ENCODE measurements at places on chromosomes 1 and 21.
A peak's percentile ranks its signal among the peaks of the same experiment; 100 is the strongest.

DNA sequence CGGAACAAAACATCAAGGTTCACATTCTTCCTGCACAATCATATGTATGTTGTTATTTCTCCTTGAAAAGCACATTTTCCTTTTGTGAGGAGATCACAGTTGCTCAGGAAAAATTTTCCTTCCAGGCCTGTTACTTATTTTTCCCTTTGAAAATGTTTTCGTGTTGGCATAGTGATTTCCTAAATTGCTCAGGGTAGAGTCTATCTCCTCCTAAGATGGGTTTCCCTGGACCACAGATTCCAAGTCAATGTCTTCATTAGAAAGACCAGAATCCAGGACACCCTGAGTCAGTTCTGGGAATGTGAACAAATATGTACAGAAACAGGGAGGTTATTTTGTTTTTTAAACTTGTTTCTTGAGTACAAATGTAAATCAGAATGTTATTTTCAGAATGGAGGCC, 94.3 kb upstream of the C1orf105 start:
- DNase-seq = no peak

- DNase-seq = no peak
These were observed 48.6 kb upstream of the ATF3 start for GRCh38 chr1:212559929-212560328.

GRCh38 chr1:12161324-12161661, 5.5 kb upstream of the TNFRSF1B start:
- no peak for DNase-seq

- DNase-seq = no peak
These were observed 29.3 kb upstream of the COL6A2 start for GRCh38 chr21:46068516-46069079.

DNA sequence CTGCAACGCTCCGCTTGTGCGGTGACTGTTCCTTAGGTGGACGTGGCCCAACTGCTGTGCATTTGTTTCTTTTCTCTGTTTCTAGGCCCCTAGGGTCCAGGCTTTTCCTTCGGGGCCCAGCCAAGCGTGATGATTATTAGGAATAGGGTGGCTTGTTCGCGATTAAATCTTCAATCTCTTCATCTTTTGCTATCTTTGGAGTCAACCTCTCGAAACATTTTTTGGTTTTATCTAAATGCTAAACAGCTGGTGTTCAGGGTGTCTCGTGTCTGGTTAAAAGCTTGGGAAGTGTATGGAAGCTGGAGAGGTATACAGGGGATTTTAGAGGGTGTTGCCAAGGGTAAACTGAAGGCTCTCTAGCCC, 844 bp upstream of the PLD5 start:
- DNase-seq = no peak

GRCh38 chr1:18200136-18200717, 92.6 kb downstream of the IGSF21 start:
- DNase-seq = no peak

- peak; percentile 69 for DNase-seq
These were observed 29.7 kb upstream of the KIRREL1 start for GRCh38 chr1:157963713-157964112.

DNA sequence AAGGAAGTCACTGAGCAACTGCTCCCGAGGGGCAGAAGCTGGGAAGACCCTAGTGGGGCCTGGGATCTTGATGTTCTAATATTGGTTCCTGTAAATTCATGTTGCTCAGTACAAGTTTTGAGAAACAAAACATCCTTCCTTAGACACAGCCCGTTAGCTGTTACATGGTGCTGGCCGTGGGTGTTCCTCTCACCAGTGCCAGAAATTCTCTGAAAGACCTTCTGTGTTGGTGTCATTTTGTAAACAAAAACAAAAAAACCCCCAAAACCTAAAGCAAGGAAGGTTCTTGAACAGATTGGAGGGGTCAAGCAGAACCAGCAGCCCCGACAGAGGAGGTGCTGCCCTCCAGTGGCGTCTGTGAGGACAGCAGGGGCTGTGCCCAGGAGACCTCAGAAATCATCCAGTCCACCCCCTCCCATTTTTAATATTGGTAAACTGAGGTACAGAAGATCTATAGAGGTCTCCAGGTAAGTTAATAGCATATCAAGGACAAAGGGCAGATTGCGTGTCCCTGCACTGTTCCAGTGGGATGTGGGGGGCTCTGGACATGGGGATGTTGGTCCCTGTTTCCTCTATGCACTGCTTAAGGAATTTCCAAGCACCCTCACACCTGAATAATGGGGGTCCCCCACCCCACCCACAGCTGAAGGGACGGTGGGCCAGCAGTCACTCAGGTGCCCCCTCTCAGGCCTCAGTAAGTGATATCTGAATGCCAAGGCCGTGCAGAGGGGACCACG, 38.2 kb downstream of the SLC2A7 start:
- DNase-seq = peak; percentile 80

GRCh38 chr1:89706700-89707012, 73.7 kb downstream of the LRRC8C start:
- DNase-seq = no peak

DNA sequence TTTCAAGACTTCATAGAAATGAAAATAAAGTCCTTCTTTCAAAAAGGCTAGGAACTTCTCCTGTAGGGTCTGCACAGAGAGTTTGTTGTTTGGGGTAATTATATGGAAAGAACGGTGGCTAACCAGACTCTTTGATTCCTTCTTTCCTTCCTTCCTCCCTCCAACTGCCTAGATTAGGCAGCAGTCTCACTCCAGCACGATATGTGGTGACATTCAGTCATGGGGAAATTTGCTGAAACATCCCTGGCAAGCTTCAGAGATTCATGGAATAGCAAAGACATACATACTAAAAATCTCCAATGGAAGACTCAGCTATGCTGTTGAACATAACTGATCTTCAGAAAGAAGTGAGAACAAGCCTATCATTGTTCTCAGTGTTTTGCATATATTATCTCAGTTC, 4.3 kb downstream of the NTMT2 start:
- no peak for DNase-seq

DNA sequence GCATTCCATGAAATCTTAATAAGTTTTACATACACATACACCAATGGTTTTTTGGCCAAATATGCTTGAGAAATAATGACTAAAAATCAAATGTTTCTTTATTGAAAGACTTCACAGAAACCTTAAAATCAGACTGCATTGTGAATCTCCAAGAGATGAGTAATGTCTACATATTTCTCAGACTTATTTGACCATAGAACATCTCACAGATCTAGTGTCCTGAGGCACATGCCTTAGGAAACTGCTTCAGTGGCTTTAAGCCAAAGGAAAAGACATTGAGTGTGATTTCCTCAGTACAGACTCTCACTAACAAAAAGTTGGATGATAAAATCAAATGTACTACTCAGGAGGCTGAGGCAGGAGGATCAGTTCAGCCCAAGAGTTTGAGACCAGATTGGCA, 6.2 kb upstream of the C1orf105 start:
- DNase-seq = no peak

- DNase-seq = peak; percentile 30
These were observed 13.6 kb upstream of the LAMTOR5 start for GRCh38 chr1:110420874-110421793.

DNA sequence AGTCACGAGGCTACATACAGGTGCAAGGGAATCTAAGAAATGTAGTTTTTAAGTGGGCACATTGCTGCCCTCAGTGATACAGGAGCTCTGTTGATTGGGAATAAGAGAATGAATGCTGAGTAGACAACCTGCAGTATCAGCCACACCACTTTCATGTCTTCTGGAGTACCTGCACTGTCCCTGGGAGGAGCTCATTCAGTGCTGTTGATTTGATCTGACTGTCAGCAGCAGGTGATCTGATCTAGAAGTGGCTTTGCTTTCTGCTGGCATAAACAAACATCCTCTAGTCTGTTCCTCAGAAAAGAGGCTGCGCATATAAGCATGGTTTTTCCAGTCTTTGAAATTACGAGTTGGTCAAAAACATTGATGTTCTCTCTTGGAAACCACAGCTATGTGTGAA, 35.5 kb upstream of the LRRC52 start:
- no peak for DNase-seq

DNA sequence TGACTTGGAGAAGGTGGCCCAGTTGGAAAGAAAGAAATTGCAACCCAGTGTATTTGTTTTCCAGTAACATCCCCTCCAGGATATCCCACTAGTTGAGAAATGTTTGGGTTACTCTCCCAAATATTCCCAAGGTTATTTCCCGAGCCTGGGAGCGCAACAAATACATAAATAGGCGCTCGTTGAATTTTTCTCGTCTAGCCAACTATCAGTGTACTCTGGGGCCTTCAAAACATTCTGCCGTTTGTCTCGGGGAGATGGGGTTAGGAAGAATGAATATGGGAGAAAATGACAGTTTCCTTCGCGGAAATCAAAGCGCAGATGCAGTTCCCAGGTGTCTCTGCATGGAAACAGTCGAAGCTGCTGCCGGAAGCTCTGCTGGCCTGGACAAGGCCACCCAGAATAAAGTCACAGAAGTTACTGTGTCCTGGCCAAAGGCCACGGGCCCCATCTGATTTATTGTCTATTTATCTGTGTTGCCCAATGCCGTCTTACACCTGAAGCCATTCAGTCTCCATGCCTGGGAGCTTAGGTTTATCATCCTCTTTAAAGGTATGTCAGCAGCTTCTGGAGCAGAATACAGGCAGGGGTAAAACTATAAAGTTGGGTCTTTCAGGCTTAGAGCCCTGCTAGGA, 1.0 kb downstream of the C1orf115 start:
- no peak for DNase-seq

- no peak for DNase-seq
These were observed 248.8 kb upstream of the ADGRL2 start for GRCh38 chr1:81551946-81552345.

DNA sequence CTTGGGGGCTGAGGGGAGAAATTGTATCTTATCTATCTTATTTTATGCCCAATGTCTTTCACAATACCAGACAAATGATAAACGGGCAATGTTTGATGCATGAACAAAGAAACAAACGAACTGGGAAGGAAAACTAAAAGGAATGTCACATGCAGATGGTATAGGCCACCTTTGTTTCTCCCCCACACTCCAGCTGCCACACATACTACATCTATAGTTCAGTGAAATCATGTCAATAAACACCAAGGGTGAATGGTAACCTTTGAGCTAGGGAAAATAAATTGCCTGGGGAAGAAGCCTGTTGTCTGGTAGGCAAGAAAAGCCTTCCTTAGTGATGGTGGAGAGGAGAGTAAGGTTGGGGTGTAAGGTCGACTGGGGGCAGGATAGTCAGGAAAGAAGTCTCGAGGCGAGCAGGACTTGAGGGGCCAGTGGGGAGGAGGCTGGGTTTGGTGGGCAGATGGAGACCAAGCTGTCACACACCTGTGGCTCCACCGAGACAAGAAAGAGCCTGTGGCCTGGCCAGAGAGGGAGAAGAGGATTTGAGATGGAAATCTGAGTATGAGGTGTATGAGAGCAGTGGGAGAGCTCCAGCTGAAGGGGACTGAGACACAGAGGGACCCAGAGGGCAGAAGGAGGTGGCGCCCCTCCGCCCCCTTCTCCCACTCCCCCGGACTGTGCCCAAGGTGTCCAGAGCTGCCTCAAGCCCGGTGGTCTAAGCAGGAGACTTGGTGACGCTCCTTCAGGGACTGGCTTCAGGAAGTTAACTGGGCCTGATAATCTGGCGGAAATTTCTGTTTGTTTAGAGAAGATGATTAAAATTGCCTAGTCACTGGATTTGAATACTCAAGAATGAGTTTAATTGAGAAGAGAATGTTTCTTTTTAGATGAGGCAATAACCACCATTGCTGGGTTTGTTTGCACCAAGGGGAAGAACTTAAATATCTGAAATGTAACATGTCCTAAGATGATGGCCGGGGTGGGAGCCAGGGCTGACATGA, 37.3 kb downstream of the ATF3 start:
- no peak for DNase-seq

- DNase-seq = no peak
These were observed 18.1 kb downstream of the PDC start for GRCh38 chr1:186442651-186443375.

GRCh38 chr21:32307706-32308105, 9.1 kb downstream of the MRAP start:
- DNase-seq = no peak

GRCh38 chr1:207649865-207650580, 5.1 kb downstream of the CR1L start:
- no peak for DNase-seq

GRCh38 chr21:33189237-33189636, 40.5 kb upstream of the IFNAR2 start:
- DNase-seq = no peak

GRCh38 chr1:201399352-201400126, 415 bp upstream of the LAD1 start:
- no peak for DNase-seq

DNA sequence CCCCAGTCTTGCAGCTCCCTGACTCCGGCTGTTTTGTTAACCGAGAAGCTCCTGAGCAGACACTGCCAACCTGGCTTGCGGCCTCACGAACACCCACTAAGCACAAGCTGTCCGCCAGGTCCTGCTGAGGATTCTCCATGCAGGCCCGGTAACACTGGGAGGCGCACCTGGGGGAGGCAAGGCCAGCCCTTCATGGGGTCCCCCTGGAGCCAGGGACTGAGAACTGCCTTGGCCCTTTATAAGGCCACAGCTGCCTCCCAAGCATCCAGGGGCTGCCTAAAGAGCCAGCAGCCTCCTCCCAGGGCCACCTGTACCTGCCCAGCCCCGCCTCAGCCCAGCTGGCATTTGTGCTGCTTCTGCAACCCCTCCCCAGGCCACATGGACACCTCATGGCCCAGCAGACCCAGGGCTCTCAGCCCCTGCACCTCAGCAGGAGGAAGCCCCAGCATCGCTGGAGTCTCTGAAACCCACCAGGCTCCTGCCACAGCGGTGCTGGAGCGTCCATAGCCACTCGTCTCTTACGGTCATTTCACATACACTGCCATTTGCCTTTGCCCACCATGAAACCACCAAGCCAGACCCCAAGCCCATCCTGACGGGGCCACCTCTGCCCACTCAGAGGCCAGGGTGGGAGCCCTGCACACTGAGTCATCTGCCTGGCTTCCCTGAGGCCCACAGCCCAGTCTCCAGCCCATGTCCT, 82.5 kb downstream of the NPHP4 start:
- no peak for DNase-seq

GRCh38 chr1:8629241-8630091, 188.0 kb downstream of the RERE start:
- DNase-seq = peak; percentile 23

DNA sequence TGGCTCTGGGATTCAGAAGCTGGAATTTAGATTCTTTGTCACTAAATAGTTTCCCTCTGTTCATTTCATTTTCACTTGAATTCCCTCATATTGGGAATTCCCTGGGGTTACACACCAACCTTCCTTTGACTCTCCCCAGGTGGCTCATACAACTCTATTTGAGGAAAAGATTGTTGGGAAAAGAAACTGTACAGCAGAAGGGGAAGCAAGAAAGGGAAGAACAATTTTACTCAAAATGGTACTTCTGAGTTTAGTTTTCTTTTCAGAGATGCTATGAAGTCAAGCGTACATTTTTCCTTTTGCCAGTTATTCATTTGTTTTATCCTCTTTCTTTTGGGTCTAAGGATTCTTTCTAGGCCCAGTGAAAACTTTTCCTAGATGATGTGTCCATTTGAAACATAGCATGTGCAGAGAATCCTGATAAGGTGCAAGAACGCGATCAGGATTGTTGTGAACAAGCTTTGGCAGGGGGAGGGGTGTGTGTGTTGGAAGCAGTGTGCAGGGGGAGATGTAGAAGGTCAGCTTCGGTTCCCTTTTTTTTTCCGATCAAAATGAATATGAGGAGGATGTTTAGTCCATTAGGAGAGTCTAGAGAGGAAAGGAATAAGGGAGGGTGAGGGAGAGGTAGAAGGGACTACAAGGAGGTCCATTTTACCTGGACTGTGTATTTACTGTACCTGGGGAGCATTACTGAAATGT, 26.8 kb upstream of the CD1D start:
- DNase-seq = no peak

GRCh38 chr1:69121723-69122122, 446.0 kb upstream of the LRRC7 start:
- DNase-seq = no peak
